ENCODE measurements at places on chromosomes 6 and 20.

DNA sequence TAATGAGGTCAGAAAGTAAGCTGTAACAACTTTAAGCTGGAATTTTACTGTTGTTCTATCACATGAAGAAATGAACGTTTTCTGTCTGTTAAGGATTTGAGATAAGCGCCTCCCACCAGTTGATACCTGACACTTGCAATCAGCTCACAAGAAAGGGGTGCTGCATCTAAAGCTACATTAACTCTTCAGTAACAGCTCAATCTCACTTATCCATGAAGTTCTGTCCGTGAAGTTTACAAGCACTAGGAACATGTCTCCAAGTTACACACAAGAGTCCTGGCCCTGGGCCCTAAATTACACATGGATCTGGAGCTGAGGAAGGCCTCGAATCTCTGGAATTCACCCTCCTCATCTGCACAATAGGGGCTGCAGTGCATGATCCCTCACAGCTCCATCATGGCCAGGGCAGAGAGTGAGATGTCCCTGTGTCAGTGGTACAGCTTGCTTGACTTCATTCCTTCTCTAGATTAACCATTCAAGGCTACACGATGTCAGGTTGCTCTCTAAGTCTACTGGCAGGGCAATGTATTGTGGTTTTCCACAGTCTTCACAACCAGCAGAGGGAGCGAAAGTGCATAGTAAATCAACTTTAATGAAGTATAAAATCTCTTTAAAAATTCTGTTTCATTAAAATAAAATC, 182.4 kb upstream of the MCHR2 start:
- no peak for DNase-seq

DNA sequence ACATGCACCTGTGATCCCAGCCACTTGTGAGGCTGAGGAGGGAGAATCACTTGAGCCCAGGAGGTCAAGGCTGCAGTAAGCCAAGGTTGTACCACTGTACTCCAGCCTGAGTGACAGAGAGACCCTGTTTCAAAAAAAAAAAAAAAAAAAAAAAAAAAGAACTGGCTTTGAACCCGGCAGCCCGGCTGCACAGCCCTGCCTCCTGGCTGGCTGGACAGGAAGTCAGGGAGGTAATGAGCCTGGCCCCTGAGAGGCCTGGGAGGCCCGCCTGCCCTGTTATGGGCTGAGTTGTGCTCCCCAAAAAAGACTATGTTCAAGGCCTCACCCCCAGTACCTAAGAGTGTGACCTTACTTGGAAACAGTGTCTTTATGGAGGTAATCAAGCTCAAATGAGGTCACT, 65.6 kb downstream of the ABHD12 start:
- DNase-seq: no peak

GRCh38 chr20:59515013-59515905, 89.1 kb upstream of the PHACTR3 start:
- DNase-seq: no peak

DNA sequence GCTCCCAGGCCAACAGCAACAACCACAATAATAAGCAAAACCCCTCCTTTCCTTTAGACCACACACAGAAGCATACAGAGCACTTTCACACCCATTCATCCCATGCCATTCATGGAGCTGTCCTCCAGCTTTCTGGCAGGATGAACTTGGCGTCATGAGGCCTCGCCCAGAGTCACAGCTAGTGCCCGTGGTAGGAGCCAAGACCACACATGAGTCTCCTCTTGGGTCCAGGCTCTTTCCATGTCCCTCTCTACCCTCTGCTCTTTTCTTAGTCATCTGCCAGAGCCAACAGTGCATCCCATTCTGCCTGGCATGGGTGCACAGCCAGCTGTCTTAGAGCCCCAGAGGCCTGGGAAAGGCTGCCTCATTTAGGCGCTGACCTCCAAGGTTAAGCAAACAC, 1.8 kb upstream of the TGM3 start:
- no peak for DNase-seq

DNA sequence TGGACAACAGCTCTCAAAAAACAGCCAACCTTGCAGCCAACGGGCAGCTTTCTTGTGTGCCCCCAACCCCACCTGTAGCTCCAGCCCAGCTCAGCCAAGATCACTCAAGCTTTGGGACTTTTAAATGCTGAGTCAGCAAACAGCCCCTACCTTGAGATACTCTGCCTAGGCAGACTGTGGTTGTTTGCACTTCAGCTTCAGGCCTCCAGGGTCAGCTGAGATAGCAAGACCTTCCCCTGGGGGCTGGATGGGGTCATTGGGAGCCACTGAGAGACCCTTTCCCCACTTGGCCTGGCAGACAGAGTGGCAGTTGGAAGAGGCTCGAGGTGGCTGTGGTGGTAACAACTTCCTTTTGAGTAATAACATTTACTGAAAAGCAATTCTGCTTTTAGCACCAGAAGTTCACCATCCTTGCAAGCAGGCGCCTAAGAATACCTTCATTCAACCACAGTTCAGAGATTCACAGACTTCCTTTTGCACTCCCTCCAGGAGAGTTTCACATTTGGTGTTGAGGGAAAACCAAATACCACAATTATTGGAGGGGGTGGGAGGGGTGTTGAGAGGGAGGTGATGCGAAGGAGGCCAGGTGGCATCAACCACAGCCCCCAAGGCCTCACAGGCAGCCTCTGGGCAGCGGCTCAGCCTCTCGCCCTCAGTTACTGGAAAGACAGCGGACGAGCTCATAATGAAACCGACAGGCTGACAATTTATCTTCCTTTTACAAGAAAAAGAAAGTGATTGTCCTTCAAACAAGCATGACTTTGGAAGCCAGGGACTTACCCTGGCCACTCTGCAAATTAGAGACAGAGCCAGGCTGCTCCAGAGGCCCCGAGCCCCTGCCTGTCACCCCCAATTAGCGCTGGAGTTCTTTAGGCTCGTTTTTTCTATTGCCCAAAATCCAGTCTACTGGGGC, 148.1 kb downstream of the CEBPB start:
- no peak for DNase-seq

DNA sequence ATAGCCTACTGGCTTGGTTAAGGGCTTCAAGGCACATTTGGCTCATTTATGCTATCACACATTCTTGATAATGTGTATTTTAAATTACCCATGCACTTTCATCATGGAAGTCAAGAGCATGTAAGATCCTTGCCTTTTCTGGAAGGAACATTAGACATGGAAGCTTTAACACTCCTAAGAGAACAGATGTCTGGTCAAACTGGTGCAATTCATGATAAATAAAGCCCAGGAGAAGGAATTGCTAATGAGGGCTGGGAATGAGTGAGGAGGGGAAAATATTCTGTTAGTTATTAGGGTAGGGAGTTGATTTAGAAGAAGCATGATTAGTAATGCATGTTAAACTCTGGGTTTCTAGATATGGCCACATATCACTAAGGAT, 688.6 kb upstream of the CITED2 start:
- DNase-seq: no peak
